ENCODE measurements at places on chromosomes 5 and 9. TPM values are rescaled to one million over a fixed set of nuclear protein-coding genes. Genes with fewer than 3 reads are reported as not detected.

The TRMO gene
- 11.9 TPM for total RNA-seq

The FAM53C gene
- 18.6 TPM for total RNA-seq

The TMEM215 gene
- total RNA-seq: not detected

DNA sequence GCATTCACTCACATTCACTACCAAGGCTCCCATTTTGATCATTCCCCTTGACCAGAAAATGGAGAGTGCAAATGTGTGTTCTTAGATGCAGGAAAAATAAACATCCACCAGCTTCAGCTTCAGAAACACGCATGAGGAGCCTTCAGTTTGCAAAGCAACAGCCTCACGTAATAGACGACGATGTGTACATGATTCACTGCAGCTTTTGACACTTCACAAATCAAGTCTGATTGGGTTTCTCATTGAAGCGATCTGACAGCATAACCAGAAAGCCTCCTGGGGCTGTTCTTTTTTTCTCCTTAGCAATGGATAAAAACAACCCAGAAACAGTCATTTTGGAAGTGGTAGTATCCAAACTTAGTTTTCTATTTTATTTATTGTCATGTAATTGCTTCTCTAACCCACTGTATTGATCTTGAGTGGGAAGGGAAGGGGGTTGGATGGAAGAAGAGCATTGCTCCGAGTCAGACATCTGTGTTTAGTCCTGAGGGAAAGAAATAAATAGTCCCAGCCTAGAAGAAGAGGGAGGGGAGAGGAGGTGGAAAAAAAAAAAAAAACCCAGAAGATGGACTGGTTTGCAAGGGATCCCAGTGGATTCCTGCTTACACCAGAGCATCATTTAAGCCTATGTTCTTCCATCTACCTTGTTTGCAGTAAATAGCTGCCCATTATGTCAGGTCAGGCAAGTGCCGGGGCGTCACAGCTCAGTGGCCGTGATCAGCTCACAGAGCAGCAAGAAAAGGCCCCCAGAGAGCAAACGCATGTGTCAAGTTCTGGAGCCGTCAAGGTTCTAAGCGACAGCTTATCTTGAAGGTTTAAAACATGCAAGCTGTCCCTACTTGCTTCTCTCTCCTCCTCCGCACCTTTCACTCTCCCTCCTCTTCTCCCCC lies 190.2 kb upstream of the SNX2 start:
- DNase-seq: no peak

GRCh38 chr9:122145592-122145863 lies 14.1 kb downstream of the NDUFA8 start:
- no peak for DNase-seq

DNA sequence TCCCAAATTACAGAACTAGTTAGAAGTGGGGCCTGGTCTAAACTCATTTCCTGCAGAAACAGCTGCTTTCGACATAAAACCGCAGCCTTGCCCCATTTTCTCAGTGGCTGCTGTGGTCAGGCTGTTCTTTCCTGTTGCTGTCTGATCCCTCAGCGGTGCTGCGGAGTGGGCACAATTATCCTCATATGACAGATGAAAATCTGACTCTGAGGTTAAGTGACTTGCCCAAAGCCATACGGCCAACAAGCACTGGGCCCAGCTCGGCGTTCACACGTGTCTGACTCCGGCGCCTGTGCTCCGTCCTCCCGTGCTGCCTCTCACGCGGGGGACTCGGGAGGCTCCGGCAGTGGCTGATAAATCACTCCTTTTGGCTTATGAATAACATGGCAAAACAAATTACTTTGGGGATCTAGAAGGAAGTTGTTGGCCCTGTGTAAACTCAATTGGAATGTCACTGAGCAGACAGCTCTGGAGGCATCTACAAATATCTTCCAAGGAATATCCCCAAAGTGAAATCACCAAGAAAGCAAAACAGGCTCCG lies 142.6 kb upstream of the LMX1B start:
- DNase-seq: peak; percentile 60

- DNase-seq: no peak
These were observed 150.1 kb downstream of the DAB2IP start for GRCh38 chr9:121801579-121801978.

GRCh38 chr9:86876621-86877196 lies 70.6 kb downstream of the GAS1 start:
- no peak for DNase-seq

DNA sequence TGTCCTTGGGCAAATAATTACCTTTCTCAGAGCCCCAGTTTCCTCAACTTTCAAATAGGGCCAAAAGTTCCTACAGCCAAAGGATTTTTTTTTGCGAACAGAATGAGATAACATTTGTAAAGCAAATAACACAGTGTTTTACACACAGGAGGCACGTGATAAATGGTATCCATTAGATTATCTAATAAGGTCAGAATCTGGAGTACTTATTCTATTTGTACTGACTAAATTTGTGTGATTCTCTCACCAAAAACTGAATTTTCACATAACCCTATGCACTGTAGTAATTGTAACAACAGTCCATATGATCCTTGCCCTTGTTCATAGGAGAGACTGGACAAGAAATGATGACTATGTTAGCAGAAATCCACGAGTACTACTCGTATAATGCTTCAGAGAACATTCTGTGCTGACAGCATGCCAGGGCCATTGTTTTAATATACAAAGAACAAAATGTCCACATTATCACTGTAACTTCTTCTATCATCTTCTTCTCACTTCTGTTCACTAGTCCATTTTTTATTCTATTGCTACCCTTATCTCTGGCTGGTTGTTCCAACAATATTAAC lies 13.9 kb upstream of the FEM1C start:
- no peak for DNase-seq

DNA sequence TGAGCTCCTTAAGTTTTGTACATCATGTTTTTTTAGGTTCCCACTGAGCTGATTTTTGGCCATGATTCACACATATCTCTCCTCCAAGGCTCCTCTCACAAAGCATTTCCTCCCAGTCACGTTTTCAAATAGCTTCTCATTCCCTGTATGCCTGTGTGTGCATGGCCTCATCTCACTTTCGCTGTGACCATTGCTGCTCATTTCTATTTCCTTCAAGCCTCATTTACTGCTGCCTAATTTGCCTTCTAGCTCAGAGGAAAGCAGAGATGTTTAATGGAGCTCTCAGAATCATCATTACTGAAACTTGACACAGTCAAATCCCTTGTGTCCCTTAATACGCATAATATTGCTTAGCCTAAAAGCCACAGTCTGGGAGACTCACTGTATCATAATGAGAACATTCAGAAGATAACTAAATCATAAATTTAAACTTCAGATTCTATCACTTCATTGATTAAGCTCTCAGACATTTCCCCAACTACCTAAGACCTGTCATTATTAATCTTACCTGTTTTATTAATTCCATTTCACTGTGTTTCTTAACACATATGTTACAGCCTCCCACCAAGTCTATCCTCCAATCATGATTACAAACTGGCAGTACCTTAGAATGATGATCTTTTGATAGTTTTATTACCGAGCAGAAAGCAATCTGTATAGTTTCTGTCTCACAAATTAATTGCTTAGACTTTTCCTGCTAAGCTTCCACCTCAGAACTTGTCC lies 278.3 kb upstream of the PTGER4 start:
- DNase-seq: no peak

GRCh38 chr5:92086059-92086811 lies 703.1 kb upstream of the ARRDC3 start:
- no peak for DNase-seq

Measured in colonic mucosa (tissue), 4 donors.